BJ (cell line): ENCODE measurements at places on chromosomes 3 and 15.

DNA sequence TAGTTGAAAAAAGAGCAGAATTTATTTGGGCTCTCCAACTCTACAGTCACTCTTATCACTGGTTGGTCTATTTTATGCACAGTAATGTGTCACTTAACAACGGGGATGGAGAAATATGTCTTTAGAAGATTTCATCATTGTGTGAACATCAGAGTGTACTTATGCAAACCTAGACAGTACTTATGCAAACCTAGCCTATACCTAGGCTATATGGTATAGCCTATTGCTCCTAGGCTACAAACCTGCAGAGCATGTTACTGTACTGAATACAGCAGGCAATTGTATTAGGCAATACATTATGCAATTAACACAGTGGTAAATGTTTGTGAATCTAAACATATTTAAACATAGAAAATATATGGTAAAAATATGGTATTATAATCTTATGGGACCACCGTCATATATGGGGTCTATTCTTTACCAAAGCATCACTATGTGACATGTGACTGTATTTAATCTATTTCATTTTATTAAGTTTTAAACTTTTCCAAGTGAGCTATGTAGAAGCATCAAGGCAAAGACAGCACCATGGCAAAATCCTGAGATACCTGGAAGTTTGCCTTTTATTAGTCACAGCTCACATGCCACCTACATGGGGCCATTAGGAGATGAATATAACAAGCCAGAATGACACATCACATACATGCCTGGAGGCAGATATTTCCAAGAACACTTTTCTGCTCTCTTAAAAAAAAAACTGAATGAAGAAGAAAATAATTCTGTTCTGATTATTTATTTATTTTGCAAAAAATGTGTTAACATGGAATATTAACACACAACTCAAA lies 537.4 kb downstream of the TUSC7 start:
- DNase-seq: no peak

- DNase-seq: no peak
Measured at GRCh38 chr15:47955021-47955420, 165.8 kb upstream of the SLC24A5 start.

- no peak for DNase-seq
Measured at GRCh38 chr3:69715204-69715603, 24.1 kb upstream of the MITF start.

GRCh38 chr3:175179055-175179454 lies 319.9 kb downstream of the NAALADL2 start:
- no peak for DNase-seq

DNA sequence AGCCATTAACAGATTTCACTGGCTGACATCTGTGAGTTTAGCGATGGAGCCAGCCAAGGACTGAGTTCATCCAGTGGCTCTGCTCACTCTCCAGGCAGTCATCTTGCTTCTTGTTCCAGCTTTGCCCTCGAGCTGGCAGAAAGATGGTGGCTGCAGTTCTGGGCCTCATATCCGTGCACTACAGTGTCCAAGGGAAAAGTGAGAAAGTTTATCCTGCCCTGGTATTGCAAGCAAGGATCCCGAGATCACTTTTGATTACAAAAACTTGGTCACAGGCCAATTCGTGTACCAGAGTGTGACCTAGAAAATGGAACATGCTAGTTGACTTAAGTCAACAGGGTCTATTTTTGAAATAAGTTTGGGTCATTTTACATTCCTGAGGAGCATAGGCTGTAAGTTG lies 288.0 kb upstream of the CHRM5 start:
- DNase-seq: no peak

GRCh38 chr15:68488290-68488689 lies 56.3 kb upstream of the ITGA11 start:
- DNase-seq: no peak

- no peak for DNase-seq
Measured at GRCh38 chr3:147380387-147380951, 25.9 kb downstream of the ZIC4 start.

DNA sequence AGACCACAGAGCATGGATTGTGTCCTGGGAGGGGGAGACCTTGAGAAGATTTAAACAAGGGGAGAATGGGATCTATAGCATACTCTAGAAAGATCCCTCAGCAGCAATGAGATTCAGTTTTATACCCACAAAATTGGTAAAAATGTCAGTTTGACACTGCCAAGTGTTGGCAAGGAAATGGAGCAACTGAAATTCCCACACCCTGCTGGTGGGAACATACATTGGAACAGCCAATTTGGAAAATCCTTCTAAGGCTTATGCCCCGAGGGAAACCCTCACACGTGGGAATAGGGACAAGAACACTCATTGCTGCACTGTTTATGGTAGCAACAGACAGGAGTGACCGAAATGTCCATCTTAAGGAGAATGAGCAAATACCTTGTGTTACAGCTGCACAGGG lies 5.0 kb upstream of the DNAJB8 start:
- no peak for DNase-seq

DNA sequence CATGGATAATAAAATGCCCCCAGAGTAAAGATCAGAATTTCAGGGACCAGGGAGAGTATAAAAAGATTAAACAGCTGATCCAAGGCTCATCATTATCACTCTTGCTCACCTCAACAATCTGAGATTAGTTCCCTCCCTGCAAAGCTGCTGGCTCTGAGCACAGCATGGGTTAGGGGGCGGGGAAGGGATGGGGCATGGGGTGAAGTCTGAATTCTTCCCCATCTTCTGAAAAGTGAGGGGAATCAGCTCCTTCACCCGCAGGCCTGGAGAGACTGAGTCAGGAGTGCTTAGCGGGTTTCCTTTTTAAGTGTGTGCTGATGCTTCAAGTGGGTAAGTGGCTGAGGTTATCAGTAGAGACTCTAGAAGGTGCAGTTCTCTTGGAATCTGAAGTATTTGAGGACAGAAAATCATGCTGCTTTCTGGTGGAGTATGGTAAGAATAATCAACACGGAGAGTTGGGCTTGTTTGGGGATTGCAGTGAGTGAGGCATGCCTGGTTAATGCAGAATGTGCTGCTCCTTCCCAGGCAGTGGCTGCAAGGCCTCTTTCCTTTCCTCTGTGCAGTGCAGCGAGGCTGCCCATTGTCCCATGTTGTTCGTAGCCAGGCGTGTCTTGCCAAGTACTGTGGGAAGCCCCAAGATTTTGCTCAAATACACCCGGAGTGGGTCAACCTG lies 59.2 kb upstream of the TRAK1 start:
- DNase-seq: no peak

DNA sequence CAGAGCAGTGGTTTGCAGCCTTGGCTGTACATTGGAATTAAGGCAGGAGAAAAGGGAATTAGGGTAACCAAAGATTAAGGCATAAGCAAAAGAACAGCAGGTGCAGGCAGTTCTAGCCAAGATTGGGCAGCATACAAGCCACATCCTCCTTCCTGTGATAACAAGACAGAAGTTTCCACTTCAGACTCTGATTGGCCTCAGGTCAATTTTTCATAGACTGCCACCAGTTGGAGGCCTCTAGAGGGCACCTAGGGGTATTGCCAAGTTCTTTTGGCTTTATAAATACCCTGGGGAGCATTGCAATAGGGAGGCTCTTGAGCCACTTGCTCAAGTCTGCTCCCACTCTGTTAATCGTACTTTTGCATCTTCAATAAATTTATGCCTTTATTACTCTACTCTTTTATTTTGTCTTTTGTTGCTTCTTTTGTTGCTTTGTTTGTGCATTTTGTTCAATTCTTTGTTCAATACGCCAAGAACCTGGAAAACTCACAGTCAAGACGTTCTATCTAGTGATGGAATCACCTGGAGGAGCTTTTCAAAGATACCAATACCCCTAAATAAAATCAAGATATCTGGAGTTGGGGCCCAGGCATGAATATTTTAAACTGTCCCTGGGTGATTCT lies 32.2 kb upstream of the FMN1 start:
- DNase-seq: no peak

DNA sequence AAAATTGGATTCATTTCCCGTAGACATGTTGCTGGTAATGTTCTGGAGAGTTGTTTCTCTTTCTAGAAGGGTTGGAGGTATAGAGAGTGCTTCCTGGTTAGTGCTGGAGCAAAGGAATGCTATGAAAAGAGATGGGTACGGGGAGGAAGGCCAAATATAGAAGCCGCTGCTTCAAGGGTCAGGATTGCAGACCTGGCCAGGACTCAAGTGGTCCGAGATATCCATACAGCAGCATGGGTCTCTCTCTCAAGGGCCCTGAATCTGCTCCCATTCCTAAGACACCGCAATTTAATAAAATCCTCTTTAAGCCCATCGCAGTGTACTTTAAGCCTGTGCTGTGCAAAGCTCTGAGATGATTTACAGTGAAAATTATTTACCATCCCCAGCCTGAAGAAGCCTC lies 287.0 kb downstream of the FAM43A start:
- DNase-seq: no peak

GRCh38 chr3:106117490-106117858 lies 248.7 kb upstream of the CBLB start:
- no peak for DNase-seq

- no peak for DNase-seq
Measured at GRCh38 chr3:55367384-55367783, 119.7 kb downstream of the WNT5A start.

GRCh38 chr3:188157407-188157806 lies 3.5 kb downstream of the LPP start:
- DNase-seq: no peak

DNA sequence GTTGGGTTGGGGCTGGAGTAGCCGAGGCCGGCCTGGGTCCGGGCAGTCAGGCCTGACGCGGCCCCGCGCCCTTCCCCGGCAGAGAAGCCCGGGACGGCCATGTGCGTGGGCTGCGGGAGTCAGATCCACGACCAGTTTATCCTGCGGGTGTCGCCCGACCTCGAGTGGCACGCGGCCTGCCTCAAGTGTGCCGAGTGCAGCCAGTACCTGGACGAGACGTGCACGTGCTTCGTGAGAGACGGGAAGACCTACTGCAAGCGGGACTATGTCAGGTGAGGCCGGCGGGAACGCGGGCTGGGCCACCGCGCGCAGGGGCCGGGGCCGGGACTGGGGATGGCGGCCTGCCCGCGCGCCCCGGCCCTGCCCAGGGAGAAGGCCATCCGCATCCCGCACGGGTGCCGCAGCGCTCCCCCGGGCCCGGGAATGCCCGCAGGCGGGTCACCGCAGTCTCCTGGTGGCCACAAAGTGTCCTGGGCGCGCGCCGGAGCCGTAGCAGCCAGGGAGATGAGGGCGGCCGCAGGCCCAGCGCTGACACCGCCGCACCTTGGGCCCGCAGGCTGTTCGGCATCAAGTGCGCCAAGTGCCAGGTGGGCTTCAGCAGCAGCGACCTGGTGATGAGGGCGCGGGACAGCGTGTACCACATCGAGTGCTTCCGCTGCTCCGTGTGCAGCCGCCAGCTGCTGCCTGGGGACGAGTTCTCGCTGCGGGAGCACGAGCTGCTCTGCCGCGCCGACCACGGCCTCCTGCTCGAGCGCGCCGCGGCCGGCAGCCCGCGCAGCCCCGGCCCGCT lies 1.3 kb downstream of the ISL2 start:
- no peak for DNase-seq

DNA sequence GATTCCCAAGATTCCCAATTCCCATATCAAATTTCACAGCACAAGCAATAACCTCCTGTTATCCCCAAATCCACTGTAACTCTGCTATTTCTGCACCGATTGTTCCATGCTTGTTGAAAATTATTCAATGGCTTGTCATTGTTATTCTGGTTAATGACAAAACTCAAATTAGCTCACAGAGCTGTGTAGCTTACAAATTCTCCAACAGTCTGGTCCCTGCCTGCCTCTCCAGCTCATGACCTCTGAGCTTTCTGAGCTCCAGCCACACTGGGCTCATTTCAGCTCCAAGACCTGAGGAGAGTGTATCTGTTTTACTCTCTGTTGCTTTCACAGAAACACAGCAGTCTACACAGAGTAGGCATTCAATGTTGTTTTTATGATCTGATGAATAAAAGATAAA lies 3.3 kb downstream of the DPPA2 start:
- no peak for DNase-seq

DNA sequence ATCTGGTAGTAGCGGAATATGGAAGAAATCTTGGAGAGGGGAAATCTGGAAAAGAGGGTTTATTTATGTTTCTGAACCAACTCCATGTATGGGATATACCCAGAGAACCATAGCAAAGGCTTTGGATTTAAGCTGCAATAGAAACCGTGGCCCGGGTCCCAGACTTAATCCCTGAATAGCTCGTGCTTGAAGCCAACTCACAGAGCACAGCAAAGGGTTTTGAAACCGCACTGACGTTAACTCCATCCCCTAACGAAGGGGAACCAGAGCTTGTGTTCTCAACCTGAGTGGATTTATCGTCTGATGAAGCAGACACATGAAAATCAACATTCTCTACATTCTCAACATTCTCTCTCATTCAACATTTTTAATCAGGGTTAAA lies 154.6 kb downstream of the APBA2 start:
- DNase-seq: no peak

GRCh38 chr3:13415997-13416793 lies 3.9 kb downstream of the NUP210 start:
- no peak for DNase-seq

DNA sequence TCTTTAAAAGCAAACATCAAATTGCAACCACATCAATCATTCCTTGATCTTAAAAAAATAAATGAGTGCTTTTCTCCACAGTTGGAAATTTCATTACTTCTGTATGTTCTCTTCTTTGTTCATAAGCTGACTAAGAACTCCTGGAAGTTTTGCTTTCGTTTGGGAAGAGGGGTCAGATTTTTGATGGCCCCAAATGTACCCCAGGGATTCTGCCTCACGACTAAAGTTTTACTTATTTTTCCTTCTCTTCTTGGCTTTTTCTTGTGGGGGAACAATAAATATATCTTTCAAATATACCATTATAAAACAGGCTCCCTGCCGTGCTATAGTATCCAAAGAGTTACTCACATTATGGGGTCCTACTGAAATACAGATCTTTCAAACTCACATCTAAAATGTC lies 215.0 kb upstream of the CDIN1 start:
- DNase-seq: no peak

GRCh38 chr3:149706905-149707304 lies 45.4 kb downstream of the COMMD2 start:
- no peak for DNase-seq

DNA sequence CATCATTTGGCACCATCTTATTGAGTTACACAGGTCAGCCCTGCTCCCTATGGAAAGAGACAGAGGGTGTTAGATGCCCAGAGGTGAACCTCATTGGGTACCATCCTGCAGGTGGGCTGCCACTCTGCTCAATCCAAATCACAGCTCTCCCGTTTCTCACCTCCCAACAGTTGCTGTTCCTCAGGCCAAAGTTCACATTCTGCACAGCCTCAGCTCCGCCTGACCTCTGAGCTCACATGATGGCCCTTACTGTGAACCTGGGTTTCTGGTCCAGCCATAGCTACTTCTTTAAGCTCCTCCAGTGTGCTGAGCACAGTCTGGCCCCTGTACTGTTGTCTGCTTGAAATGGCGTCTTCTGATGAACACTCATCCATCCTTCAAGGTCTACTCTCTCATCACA lies 47.8 kb downstream of the BTD start:
- no peak for DNase-seq

GRCh38 chr15:90189781-90190467 lies 11.2 kb upstream of the SEMA4B start:
- no peak for DNase-seq

DNA sequence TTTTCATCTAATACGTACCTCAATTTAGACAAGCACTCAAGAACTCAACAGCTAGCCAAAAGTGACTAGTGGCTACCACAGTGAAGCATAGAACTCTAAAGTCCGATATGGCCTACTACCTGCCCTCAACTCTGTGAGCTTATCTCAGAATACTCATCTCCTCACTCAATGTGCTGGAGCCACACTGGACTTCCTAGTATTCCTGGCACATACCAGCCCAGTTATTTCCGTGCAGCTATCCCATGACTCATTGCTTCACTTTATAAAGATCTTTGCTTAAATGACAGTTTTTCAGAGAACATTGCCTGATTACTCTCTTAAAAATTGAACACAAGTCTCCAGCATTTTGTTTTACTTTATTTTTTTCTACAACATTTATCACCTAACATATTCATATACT lies 524.7 kb downstream of the PYDC2 start:
- no peak for DNase-seq
